NCI-H2029 treated with DMSO at 0.1 percent for 48 hours (cell line): ENCODE measurements at places on chromosomes 16 and 17.

DNA sequence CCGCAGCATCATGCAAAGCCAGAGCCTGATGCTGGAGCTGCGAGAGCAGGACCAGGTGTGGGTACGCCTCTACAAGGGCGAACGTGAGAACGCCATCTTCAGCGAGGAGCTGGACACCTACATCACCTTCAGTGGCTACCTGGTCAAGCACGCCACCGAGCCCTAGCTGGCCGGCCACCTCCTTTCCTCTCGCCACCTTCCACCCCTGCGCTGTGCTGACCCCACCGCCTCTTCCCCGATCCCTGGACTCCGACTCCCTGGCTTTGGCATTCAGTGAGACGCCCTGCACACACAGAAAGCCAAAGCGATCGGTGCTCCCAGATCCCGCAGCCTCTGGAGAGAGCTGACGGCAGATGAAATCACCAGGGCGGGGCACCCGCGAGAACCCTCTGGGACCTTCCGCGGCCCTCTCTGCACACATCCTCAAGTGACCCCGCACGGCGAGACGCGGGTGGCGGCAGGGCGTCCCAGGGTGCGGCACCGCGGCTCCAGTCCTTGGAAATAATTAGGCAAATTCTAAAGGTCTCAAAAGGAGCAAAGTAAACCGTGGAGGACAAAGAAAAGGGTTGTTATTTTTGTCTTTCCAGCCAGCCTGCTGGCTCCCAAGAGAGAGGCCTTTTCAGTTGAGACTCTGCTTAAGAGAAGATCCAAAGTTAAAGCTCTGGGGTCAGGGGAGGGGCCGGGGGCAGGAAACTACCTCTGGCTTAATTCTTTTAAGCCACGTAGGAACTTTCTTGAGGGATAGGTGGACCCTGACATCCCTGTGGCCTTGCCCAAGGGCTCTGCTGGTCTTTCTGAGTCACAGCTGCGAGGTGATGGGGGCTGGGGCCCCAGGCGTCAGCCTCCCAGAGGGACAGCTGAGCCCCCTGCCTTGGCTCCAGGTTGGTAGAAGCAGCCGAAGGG is 24.2 kb downstream of the C1QTNF1 start:
- no peak for DNase-seq

- DNase-seq, result no peak
Measured at GRCh38 chr16:17723531-17724134, 252.9 kb upstream of the XYLT1 start.

DNA sequence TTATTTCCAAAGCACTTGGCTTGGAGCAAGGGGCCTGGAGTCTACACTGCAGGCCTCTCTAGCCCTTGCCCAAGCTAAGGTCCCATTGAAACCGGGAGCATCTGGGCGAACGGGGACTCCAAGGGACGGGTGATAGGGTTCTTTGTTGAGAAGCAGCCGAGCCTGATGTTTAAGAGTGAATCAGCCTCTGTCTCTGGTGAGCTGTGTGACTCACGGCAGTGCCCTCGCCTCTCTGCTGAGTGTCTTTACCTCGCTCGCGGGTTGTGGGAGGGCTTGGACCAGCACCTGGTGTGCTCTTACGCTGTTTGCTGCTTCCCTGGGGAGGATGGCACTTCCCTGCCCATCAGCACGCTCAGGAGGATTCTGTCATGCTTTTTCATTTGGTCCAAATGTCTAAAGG is 1.3 kb downstream of the HGS start:
- no peak for DNase-seq

DNA sequence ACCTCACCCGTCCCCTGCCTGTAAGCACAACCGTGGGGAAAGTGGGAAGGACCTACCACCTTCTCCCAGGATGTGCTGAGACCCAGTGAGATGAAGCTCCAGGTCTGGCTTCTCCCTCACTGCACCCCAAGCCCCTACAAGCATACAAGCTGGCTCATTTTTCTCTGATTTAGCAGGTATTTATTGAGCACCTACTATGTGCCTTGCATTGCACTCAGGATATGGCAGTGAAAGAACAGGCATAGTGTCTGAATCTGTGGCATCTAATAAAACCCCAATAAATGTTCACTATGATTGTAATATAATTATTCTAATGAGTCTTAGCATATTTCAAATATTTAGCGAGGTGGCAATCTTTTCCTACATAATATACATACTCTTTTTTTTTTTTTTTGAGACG is 84.5 kb downstream of the LITAF start:
- DNase-seq, result no peak

- DNase-seq, result no peak
Measured at GRCh38 chr17:1227917-1228780, 42.1 kb upstream of the BHLHA9 start.

DNA sequence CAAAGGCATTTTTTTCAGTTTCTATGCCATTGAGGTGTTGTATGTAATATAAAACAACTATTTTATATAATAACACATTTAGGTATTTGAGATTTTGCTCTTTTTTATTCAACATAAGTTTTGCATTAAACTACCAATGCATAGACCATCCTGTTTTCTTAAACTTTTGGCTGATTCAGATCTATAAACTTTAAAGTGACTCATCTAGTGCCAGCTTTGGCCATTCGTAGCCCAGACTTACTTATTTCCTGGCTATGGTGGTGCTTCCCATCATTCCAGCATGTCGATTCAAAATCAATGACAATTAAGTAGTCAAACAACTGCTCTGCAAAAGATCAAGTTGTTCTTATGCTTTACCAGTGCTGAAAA is 3.1 kb downstream of the ERI2 start:
- DNase-seq, result no peak

DNA sequence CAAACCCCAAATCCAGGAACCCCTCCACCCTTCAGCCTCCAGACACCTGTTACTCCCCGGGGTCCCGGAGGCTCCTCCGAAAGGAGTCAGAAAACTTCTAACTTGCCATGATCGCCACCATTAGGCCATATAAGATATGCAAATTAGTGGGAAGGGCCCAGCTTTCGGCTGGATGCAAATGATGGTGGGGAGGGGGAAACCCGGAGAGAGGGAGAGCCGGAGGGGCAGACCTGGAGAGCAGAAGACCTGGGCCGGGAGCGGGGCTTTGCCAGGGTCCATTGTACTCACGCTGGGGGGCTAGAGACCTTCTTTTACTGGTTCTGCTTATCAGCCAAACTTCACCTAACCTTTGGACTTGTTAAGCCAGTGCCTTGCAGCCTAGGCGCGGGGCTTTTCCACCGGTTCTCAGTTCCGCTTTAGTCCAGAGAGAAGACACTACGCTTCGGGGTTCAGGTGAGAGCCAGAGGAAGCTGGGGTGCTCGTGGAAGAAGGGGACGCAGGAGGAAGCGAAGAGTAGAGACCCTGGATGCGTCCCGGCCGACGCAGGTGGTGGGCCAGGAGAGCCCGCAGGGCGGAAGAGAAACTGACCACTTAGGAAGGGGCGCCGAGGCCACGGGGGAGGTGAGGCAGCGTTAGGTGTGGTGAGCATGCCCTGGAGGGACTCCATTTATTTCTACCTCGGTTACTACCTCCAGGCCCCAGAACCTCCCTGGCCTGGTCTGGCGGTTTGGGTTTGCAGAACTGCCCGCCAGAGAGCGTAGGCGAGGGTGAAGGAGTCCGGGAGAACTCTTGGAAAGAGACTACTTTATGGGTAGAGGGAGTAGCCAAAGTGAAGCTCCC is at the start of gene HNF1B:
HNF1B (minus strand) TSS at position 99 of the 840 bp plus-strand sequence. CDS start 175 bp downstream, outside the sequence.
- DNase-seq, result no peak

GRCh38 chr16:68084504-68085258 is 489 bp upstream of the NFATC3 start:
- DNase-seq, result peak; percentile 67

DNA sequence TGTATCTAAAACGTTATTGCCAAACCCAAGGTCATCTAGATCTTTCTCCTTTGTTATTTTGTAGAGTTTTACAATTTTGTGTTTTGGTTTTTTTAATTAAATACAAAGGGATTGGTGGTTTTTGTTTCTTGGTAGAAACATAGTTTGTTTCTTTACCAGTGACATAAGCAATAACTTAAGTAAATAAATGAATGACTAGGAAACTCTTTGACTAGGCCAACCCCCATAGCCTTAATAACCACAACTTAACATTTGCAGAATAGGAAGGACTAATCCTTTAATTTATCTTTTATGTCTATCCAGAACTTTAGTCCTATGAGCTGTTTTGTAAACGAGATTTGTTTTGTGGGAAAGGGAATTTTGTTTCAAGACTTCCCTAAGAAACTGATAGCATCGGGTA is 162.5 kb downstream of the PRKCA start:
- DNase-seq, result no peak

DNA sequence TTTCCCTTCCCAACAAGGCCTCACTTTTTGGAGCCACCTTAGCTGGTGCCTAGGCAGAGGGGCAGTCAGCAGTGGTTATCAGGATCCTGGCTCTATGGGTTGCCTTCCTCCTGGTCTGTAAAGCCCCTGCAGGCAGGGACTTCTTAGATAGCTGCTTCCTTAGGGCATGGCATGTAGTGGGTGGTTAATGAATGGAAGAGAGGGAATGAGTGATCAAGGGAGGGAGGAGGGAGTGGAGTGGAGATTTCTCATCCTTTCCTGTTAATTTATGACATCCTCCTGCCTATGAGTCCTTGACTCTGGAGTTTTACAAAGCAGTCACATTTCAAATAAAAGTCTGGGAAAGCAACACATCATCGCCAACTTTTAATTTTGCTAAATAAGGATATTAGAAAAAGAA is 40.7 kb downstream of the SNX20 start:
- no peak for DNase-seq

- no peak for DNase-seq
Measured at GRCh38 chr17:40791787-40792436, 7.8 kb downstream of the KRT28 start.

GRCh38 chr16:645852-646678 is 3.1 kb upstream of the WDR90 start:
- DNase-seq, result no peak

DNA sequence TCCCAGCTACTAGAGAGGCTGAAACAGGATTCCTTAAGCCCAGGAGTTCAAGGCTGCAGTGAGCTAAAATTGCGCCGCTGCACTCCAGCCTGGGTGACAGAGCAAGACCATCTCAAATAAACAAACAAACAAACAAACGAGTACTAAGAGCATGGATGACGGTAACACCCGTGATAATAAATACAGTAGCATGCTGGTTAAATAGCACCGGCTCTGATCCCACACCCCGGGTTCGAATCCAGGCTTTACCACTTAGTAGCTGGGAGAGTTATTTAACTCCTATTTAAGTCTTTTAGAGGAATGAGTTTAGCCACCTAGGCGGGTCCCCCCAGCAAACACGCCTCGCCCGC is 301 bp upstream of the METTL22 start:
- peak; percentile 51 for DNase-seq

DNA sequence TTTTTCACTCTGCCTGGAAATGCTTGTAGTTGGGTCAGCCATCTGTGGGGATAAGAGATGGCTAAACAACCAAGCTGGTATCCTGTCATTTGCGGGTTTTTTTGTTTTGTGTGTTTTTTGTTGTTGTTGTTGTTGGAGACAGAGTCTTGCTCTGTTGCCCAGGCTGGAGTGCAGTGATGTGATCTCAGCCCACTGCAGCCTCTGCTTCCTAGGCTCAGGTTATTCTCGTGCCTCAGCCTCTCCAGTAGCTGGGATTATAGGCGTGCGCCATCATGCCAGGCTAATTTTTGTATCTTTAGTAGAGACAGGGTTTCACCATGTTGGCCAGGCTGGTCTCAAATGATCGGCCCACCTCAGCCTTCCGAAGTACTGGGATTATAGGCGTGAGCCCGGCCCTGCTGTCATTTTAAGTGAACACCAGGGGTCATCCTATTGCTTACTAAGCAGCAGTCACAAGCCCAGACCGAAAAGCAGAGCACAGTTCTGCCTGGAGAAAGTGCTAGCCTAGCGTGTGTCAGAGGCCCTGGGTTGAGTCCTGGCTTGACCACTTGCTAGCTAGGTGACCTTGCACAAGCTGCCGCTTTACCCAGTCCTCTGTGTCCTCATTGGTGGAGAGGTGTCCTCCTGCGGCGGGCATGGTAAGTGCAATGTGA is 4.6 kb downstream of the SMCR8 start:
- DNase-seq, result no peak
